ENCODE measurements at places on chromosomes 12 and 14.

DNA sequence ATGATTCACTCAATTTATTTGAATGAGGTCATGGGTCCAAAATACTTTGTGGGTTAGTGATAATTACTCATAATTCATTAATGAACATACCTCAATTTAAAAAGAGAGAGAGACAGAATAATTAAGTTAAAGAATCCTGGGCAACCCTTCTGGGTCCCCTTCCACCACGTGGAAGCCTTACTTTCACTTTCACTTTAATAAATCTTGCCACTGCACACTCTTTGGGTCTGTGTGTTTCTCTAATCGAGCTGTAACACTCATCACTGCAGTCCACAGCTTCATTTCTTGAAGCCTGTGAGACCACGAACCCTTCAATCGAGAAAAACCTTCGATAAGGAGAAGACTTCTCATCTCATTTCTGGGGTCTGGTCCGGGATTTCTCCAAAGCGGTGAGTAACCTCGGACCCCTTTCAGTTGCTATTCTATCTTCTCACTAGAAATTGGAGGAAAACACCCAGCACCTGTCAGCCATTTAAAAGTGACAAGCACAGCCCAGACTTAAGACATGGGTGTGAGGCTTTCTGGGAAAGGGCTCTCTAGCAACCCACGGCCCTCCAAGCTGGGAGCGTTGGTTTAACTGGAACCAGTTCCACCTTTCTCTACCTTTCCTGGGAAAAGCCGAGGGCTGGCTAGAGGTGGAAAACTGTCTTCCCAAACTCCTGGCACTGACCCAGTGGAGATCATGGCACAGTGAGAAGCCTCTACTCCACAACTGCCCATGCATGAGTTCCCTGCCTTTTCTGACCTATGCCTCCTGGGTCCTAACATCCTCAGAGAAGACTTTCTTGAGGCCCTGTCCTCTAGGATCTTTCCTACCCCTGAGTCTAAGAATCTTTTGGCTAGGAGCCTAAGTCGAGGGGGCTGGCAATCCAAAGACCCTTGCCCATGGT lies 148.8 kb upstream of the ATF7IP start:
- peak; percentile 36 for DNase-seq

GRCh38 chr12:112322441-112322840 lies 59.8 kb downstream of the HECTD4 start:
- no peak for DNase-seq

DNA sequence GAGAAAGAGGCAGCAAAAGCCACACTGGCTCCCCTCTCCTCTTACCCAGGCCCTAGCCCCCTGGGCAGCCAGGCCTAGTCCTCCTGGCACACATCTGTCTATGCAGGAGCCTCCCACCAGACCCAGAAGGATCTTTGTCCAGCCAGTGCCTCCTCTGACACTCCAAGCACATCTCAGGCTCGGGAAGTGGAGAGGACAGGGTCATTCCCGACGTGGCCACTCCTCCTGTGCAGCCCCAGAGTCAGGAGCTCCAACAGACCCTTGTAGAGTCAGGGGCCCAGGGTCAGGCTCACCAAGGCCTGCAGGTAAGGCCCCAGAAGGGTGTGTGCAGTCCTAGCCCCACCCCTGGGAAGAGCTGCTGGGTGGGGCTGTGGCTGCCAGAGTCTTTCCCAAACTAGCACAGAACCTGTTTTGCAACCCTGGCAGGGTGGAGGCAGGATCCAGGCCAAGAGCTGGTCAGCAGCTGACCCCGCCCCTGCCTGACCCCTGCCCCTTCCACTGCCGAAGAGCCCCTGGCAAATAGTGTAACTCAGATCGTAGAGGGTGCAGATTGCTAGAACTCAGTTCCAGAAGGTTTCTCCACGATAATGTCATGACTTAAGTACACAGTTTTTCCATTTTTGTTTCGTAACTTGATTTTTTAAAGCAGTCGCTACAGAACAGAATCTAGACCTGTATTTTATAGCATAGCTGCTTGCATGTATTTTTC lies 26.6 kb upstream of the PNMA1 start:
- DNase-seq, result no peak

GRCh38 chr14:58951143-58951542 lies 237.3 kb upstream of the DAAM1 start:
- no peak for DNase-seq

DNA sequence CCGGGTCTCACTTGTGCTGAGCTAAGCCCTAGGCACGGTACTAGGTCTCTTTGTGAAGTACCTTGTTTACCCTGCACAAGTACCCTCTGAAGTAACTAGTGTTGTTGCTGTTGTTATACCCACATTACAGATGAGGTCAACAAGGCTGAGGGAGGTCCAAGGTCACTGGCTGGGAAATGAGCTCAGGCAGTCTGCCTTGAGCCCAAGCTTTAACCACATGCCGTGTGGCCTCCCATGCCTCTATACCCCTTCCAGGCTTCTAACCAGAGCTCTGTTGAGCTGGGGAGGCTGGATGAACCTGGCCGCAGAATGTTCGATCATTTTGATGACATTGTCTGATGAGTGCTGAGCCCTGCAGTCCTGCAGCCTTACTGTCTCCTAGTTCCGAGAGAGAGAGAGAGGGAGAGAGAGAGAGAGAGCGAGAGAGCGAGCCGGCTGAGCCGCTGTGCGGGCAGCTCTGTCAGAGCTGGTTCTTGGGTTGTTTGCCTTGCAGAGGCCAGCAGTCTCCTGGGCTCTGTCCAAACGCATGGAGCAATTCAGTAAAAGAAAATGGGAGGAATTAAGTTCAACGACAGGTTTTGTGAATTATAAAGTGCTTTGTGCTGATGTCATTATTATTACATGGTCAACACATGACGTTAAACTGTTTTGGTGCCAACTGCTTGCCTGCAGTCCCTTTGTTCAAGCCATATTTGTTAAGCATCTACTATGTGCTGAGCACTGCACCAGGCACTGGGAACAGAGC lies 13.1 kb downstream of the JDP2 start:
- no peak for DNase-seq

DNA sequence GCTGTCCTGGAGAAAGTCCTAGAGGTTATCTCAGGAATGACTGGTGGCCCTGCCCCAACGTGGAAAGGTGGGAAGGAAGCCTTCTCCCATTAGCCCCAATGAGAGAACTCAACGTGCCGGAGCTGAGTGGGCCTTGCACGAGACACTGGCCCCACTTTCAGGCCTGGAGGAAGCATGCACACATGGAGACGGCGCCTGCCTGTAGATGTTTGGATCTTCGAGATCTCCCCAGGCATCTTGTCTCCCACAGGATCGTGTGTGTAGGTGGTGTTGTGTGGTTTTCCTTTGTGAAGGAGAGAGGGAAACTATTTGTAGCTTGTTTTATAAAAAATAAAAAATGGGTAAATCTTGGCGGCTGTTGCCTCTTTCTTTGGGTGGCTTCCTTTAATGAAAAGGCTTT lies 152.8 kb downstream of the SMOC1 start:
- DNase-seq, result no peak

DNA sequence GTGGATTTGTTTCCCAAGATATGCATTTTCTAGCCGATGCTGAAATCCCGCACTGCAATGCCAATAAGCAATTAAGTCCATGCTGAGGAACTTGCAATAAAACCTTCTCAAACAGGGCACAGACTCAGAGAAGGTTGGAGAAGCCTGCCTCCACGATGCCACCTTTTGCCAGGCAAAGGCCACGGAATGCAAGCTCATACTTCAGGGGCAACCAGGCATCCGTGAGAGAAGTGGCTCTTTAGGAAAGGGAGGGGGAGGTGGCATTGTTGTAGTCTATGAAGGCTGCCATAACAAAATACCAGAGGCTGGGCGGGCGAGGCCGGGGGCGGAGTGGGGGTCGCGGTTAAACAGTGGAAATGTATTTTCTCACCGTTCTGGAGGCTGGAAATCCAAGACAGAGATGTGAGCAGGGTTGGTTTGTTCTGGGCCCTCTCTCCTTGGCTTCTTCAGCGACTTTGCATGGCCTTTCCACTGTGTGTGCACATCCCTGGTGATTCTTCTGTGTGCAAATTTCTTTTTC lies 689.5 kb downstream of the VRK1 start:
- no peak for DNase-seq

GRCh38 chr12:66071549-66071948 lies 59.0 kb downstream of the LLPH start:
- DNase-seq, result no peak

GRCh38 chr14:75595226-75595625 lies 16.8 kb downstream of the FLVCR2 start:
- DNase-seq, result no peak

DNA sequence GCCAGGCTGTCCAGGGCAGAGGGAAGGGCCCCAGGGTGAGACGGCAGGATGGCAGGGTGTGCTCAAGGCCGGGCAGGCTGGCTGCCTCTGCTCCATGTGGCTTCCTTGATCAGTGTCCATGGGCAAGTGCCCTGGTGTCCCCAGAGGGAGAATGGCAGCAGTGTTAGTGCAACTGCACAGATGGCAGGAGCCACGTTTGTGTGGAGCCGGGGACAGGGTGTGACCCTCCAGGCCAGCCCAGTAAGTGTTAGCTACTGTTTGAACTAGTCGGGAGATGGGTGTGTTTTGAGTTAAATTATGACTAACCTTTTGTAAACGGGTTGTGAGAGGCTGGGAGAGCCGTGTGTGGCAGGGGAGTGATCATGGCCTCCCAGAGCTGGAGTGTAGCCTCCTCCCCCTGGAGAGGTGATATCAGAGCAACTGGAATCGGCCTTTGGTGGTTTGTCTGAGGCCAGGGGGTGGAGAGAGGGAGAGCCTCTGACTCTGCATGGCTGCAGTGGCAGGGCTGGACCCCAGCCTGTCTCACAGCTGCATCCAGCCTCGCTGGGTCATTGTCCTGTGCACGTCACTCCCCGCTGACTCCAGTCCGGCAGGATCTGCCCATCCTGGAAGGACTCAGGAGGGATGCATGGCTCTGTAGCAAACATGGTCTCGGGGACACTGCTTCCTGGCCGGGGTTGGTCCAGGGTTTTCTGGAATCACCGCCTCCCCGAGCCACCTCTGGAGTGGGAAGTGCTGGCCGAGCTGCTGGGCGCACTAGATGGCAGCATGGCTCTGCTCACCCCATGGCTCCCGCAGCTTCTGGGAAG lies 27.8 kb downstream of the AACS start:
- DNase-seq, result peak; percentile 6

- no peak for DNase-seq
These were observed 17.8 kb downstream of the TRIP11 start for GRCh38 chr14:92022036-92022435.

DNA sequence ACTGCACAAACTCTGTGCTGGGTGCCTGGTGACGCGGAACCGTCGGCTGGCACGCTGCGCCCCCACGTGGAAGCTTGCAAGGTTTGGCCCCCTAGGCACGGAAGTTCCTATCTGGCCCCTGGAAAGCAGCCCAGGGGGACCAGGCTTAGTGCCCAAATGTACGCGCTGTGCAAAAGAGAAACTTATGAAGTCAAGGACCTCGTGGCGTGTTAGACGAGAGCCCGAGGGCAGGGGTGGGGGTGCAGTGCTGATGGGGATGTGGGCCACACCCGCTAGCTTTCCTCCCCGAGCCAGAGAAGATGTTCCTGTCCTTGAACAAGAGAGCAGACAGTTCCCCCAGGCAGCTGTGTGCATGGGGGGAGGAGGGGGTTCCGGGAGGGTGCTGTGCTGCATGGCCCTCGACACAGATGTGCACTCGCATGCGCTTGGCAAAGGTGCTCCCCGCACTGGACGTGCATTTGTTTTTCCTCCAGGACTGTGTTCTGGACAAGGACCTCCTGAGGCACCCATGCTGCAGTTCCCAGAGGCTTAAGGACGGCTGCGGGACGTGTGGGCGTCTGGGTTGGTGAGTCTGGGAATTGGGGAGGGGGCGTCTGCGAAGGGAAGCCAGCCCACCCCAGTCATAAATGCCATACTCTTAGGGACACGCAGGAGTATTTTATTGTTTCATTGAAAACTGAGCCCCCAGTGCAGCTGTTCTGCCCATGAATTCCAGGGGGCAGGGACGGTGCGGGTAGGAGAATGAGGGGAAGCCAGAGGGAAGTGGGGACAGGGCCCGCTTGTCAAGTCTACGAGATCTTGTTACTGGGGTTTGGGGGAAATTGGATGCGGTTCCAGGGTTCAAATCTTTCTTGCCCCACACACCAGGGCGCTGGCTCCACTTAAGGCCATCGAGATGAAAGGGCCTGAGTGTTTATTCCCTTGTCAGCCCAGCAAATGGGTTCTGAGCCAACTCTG lies 80.0 kb downstream of the NTF3 start:
- peak; percentile 49 for DNase-seq

DNA sequence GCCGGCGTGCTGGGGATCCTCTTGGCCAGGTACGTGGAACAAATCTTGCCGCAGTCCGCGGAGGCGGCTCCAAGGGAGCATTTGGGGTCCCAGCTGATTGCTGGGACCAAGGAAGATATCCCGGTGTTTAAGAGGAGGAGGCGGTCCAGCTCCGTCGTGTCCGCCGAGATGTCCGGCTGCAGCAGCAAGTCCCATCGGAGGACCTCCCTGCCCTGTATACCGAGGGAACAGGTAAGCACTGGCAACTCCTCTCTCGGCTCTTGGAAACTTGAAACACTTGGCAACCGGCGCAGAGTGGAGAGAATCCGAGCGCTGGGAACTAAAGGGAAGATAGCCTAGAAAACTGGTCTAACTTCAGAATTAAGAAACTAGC lies 1.7 kb downstream of the PDE3A start:
- no peak for DNase-seq

- DNase-seq, result no peak
These were observed 27.9 kb downstream of the TMEM30B start for GRCh38 chr14:61253064-61253738.

GRCh38 chr12:120720234-120720986 lies 5.2 kb upstream of the ACADS start:
- peak; percentile 67 for DNase-seq

- no peak for DNase-seq
These were observed 956 bp upstream of the PTHLH start for GRCh38 chr12:27973487-27973890.

DNA sequence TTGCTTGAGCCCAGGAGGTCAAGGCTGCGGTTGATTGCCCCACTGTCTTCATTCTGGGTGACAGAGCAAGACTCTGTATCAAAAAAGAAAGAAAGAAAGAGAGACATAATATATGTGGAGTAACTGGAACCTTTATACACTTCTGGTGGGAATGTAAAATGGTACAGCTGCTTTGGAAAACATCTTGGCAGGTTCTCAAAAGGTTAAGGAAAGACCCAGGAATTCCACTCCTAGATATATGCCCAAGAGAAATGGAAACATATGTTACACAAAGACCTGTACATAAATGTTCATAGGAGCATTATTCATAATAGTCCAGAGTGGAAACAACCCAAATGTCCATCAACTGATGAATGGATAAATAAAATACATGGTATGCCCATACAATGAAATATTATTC lies 7.2 kb downstream of the RBMS2 start:
- DNase-seq, result no peak

GRCh38 chr12:95674631-95675030 lies 115.9 kb downstream of the NTN4 start:
- no peak for DNase-seq

- no peak for DNase-seq
These were observed 64.7 kb upstream of the ATF1 start for GRCh38 chr12:50699154-50699553.

All from ELR (cell line).